ENCODE measurements at places on chromosomes 12 and 14.

DNA sequence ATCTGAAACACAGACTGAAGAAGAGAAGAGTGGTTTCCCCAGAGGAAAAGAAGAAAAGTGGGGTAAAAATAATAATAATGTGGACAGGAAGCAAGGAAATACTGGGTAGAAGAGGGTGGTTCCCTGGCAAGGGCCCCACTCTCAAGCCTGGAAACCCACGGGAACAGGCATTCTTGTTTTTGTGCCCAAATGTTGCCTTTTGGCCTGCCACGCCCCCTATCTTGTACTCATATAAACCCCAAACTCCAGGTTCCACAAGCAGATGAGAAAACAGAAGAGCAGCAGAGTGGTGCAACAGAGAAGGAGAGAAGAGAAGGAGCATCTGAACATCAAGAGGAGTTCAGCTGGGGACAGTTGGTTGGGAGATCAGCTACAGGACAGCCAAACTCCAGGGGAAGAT, 51.2 kb downstream of the NDUFA12 start:
- no peak for DNase-seq

GRCh38 chr14:101351146-101351545, 210.1 kb upstream of the DIO3 start:
- no peak for DNase-seq

DNA sequence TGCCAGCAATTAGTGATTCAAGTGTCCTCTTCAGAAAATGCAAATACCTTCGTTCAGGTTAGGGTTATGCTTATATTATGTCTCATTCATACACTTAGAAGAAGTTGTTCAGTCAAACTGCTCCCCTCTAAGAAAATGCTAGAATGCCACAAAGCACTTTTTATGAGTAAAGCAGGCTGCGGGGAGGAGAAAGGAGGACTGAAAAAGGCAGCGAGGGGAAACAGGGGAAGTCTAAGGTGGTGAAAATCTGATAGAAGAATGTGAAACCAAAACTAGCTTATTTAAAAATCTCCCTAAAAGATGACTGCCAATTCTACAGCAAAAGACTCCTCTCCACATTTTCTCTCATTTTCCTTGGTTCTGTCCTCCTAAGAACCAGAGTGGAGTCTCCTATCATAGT, 70.1 kb downstream of the PRKD1 start:
- DNase-seq, result no peak

DNA sequence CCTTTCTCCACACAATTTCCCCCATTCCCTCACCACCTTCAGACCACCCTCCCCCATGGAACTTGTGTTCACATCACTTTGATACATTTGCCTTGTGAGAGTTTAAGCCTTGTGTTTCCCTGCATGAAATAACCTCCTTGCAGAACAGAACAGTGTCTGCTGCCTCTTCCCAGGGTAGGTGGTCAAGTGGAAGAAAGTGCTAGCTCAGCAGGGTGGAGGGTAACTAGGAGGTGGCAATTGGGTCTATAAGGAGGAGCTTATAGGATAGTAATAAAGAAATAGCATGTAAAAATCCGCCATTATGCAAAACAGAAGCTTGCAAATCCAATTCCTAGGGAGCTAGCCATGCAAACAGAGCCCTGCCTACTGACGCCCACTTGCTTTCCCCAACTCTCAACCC, 13.9 kb upstream of the KRT8 start:
- no peak for DNase-seq

- no peak for DNase-seq
Observed at GRCh38 chr12:42315108-42315507, 10.8 kb downstream of the ZCRB1 start.

DNA sequence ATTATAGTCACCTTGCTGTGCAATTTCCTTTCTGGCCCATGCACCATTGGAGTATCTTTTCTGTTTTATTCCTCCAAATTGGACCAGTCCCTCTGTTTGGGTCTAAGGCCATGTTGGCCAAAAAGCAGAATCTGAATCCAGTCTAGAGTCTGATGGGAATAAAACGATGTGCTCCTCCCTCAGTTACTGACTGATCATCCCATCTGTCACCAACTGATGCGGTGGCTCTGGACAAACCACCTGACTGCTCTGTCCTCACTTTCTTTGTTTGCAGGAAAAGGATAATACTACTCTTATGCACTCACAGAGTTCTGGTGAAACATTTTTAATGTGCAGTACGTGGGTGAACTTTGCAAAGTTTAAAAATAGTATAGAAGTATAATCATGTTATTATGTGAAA, 120.2 kb upstream of the HIF1A start:
- no peak for DNase-seq

DNA sequence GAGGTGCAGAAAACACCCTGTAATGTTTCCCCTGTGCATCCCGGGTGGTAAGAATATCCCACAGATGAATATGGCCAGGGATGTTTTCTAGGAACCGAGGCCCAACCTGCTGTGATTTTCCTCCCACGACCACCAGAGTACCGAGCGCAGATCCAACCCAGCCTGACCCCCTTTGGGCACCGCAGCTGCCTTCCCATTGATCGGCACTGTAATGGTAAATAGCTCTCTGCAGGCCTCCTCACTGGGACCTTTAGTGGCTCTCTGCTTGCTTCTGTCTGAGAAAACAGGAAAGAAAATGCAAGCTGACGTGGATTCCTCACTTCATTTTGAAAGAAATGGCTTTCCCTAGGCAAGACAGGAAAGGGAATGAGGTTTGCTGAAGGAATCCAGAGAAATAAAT, 2.4 kb upstream of the RAB15 start:
- DNase-seq, result no peak

DNA sequence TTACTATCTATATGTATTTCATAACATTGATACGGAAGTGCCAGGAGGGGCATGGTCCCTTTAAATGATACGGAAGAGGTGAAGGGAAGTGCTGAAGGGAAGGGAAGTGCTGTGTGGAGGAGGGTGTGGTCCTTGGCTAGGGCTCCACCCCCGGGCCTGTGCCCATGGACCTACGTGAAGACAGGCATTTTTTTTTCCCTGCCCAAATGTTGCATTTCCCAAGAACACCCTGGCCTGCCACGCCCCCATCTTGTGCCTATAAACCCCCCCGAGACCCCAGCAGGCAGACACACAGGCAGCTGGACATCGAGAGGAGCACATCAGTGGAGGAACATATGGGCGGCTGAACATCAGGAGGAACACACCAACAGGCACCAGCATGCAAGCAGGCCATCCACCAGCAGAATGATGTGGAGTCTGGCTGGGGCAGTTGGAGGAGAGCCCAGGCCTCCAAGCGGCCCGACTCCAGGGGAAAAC, 134.1 kb downstream of the SLC41A2 start:
- no peak for DNase-seq

DNA sequence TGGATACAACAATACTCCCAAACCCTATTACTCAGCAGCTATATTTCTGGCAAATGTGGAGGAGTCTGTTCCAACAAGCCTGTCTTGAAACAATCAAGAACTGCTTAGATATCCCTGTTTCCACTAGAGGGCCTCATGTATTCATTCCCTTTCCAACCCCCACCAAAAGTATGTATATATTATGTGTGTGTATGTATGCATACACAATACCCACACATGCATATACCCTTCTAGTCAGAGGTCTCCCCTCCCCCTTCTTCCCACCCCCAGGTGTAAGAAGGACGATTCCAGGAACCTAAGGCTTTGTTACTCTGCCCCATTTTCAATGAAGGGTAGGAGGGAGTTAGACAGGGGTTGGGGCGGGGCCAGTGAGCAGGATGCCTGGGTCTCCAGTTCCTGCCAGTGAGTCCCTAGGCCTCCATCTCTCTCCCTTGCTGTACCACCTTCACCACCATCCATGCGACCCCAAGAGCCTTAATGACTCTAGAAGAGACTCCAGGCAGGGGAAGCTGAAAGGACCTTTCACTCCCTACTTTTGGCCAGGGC, at the start of gene DGKA:
DGKA (plus strand) TSS at position 392 of the 546 bp plus-strand sequence. CDS start 5,342 bp downstream, outside the sequence.
- DNase-seq, result peak; percentile 48

GRCh38 chr12:131052929-131053328, 99.2 kb downstream of the ADGRD1 start:
- no peak for DNase-seq

- DNase-seq, result no peak
Observed at GRCh38 chr12:104177663-104178501, 37.7 kb upstream of the TXNRD1 start.

DNA sequence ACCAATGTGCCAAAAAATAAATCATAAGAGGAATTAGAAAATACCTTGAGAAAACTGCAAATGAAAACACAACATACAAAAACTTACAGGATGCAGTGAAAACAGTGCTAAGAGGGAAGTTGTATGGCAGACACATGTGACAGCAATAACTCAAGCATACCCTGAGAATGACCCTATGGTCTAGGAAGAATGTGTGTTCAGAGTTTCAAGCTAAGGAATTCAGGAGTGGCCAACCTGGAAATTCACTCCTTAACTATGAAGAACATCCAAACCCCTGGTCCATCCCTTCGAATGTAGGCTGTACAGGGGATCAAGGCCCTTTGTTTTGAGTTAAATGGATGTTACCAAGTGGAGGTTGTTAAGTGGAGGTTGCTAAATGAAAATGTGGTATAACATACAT, 16.7 kb upstream of the TTC9 start:
- DNase-seq, result no peak

DNA sequence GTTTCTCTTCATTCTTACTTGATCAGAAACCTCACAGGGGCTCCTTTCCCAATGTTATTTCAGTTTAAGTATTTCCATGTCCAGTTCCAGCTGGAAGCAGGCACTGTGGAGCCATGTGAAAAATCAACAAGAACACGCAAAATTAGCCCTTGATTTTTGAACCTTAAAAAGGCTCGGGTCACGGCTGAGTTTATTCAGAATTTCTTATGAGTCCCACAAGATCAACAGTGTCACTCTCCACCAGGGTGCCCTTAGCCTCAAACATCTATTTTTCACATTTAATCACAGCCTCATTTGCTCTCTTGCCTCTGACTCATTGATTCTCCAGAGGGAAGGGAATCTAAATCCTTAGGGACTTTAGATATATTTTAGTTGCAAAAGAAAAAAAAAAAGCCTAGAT, 157.7 kb upstream of the AVPR1A start:
- no peak for DNase-seq

- no peak for DNase-seq
Observed at GRCh38 chr14:100890061-100890850, 13.3 kb downstream of the RTL1 start.

DNA sequence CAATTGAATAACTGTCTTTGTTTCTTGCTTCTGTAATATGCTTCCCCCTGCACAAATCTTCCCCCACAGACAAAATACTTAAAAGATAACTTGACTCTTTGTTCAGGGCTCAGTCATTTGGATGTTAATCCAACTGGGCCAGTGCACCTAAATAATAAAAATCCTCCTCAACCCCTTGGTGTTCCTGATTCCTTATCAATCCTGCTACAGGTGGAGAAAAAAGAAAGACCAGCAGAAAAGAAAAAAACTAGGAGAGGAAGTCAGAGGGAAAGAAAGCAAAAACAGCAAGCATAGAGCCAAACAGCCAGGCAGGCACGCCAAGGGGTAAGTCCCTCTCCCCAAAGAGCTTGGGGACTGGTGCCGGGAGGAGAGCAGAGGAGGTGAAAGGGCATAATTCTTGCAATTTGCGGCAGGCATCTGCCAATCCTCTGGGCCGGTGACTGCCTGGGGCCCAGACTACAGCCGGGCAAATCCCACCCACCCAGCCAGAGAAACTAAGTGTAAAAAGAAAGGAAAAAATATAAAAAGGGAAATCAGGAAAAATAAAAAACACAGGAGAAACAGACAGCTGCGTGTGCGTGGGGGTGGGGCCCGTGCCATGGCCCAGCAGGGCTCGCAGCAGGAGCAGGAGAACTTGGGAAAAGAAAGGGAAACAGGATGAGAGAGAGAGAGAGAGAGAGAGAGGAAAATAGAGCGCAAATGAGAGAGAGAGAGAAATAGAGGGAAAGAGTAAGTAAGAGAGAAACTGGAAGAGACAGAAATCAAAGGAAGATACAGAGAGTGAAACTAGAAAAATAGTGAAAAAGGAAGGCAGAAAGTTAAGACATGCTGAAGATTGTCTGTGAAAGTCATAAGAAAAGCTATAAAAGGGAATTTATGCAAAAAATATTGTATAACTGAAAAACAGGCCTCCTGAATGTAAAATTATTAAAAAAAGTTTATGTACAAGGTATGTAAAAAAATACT, 21.4 kb downstream of the KLRK1 start:
- DNase-seq, result peak; percentile 15

GRCh38 chr12:69007855-69008351, 74.9 kb upstream of the CPM start:
- DNase-seq, result peak; percentile 11

GRCh38 chr12:129169928-129170327, 316.6 kb downstream of the GLT1D1 start:
- no peak for DNase-seq

GRCh38 chr12:50514526-50515276, 9.9 kb downstream of the DIP2B start:
- no peak for DNase-seq

GRCh38 chr12:115008929-115009328, 325.0 kb upstream of the TBX3 start:
- no peak for DNase-seq

GRCh38 chr12:1619587-1619986, 9.4 kb upstream of the WNT5B start:
- DNase-seq, result no peak

- DNase-seq, result no peak
Observed at GRCh38 chr12:89382328-89382727, 30.0 kb upstream of the DUSP6 start.

- no peak for DNase-seq
Observed at GRCh38 chr14:22276913-22277816, 311.9 kb downstream of the DAD1 start.

GRCh38 chr14:102988054-102988453, 65.6 kb downstream of the AMN start:
- no peak for DNase-seq

DNA sequence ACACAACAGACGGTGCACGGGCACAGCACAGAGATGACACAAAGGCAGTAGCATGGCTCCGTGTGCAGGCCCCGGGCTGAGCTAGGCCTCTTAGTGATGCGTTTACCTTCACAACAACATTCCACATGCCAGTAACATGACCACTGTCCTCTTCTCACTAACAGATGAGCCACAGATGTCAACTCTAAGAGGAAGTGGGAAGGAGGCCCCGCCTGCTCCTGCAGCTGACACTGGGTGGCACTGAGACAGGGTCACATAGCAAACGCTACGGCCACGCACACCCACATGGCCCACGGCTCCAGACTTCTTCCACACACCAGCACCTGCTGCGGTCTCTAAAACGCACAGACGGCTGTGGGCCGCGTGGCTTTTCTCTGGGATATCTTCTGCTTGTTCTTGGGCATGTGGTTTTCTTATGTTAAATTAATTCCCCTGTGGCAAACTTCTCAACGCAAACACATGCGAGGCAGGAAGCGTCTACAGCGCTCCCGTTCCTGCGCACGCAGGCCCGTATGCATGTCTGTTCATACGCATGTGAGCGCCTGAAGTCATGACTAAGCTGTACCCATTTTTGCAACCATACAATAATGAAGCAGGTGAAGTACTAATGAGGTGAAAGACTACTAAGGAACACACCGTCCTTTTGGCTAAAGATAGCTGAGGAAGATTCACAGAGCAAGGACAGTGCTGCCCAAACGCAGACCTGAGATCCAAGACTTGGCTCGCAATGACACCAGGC, 26.8 kb downstream of the AMN start:
- DNase-seq, result no peak

GRCh38 chr12:87779016-87779415, 250.2 kb downstream of the C12orf50 start:
- no peak for DNase-seq
